Activated T-helper 2 cell treated with anti-CD3 and anti-CD28 coated beads, Interferon-gamma antibody, Interleukin-2, Interleukin-4, amounts not matched to agents 10 μg/mL and 5 μg/mL and 100 μg/mL, durations not matched to agents 14 hours and 24 hours and 36 hours (primary cell): ENCODE measurements at places on chromosomes 7 and 10. TPM values are rescaled to one million over a fixed set of nuclear protein-coding genes. Genes with fewer than 3 reads are reported as not detected.

The CALHM2 gene
- 20.3 and 21.1 TPM in 2 replicates for total RNA-seq

The RAPGEF5 gene
- total RNA-seq = 0.67 and 0.82 TPM in 2 replicates

The OR9A2 gene
- 0.30 TPM in 1 of 2 replicates, not detected in the other for total RNA-seq

GRCh38 chr10:131311661-131312477 lies at the start of gene TCERG1L:
Gene TCERG1L (minus strand): TSS chr10:131311721. CDS start chr10:131311635, 86 bp downstream.
- DNase-seq = no peak

- DNase-seq = no peak
These were observed 119.0 kb downstream of the PTPN20 start for GRCh38 chr10:47030191-47030703.

- DNase-seq = no peak
These were observed 19.8 kb downstream of the MDFIC start for GRCh38 chr7:114941692-114942091.

DNA sequence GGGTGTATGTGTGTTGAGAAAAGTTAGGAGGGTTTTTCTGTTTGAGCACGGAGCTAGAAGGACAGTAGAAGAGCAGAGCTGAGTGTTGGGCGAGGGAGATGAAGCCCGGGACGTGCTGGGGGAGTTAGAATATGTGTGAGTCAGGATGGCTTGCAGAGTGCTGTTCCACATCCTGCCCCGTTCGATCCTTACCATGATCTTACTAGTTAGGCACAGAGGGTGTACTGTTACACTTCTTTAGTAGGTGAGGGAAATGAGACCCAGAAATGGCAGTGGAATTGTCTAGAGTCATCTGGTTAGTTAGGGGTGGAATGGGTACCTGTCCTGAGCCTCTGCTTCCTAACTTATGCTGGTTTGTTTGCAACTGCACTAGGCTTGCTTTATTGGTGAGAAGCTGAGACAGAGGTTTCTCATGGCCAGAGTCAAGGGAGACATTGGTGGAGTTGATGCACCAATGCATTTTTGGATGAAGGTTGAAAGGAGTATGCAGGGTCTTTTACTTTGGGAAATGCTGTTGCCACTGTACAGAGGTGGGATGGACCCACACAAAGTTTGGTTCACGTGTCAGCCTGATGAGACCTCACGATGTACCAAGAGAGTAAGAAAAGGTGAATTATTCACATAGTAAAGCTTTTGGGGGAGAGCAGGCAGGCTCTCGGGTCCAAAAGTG lies 42.4 kb downstream of the CCNY start:
- DNase-seq = no peak

DNA sequence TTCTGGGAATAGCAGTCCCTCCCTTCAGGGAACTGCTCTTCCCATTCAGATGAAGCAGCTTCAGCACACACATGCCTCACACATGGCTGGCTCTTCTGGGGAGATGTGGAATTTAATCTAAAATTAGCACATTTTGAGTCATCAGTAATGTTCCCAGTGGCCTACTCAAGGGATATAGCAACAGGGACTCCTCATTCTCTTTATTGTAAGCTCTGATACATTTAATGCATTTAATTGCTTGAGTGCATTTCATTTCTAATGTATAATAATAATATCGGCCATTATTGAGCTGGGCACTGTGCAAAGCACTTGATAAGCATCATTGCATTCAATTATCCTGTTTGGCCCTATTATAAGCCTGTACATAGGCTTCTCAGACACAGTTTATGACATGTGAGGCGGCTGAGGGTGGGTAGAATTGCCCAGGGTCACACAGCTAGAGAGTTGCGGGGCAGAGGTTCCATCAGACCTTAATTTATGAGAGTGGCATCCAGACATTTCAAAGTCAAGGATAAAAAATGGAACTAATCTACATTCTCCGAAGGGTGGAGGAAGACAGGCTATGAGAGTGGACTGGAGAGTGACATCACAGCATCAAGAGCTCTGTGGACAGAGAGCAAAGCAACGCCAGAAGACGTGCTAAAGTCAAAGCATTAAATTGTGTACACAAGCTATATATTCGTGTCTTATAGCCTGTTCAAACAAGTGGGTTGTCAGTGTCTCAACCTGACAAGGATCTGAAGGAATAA lies 76.8 kb downstream of the LANCL2 start:
- DNase-seq = no peak

GRCh38 chr10:61786728-61787127 lies 114.8 kb upstream of the ARID5B start:
- DNase-seq = no peak

- DNase-seq = no peak
These were observed 112.9 kb downstream of the VIPR2 start for GRCh38 chr7:159031750-159032149.

DNA sequence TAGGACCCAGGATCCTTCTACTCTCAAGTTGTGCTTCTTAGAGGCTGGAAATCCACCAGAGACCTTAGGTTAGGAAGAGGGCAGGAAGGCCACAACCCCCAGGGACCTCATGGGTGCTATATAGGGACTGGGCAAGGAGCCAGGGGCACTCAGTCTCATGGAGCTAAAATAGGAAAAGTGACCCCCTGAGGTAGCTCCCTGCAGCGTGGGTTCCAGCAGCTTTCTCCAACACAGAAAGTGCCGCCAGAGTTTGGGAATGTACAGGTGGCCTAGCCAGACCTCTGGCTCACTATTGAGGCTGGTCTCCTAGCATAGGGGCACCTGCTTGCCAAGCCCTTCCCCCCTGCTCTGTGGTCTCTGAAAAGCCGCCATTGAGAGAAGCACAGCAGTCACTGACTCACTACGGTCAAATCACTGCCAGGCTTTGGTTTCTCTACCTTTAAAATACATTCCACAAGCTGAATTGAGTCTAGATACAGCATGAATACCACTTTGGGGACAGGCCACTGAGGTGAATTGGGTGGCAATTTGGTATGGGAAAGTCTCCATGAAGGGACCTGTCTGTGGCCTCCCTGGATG lies 333.2 kb upstream of the PODXL start:
- DNase-seq = no peak

- no peak for DNase-seq
These were observed 1.2 kb upstream of the PRRT4 start for GRCh38 chr7:128362670-128363069.
